Activated CD4-positive, alpha-beta T cell treated with anti-CD3 and anti-CD28 coated beads, Interleukin-2, amount 10 ng/mL, durations not matched to agents 7 days and 5 days (primary cell): ENCODE measurements at places on chromosomes 6 and 20.

DNA sequence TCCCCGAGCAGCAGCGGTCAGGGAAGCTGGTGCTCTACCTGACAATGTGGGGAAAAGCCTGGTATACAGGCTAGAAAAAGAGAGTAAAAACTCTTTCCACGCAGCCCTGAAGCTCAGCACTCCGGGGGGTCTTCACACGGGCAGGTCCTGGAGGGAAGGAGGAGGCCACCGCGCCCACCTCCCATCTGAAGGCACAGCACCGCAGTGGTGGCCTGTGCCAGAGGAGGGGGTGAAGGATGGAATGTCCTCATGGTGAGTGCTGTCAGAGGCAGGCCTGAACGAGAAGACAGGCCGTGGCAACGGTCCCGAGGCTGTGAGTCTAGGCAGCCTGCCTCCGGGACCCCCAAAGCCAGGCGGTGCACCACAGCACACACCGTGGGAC is 5.8 kb downstream of the SLC2A4RG start:
- no peak for DNase-seq

- no peak for DNase-seq
These were observed 28.4 kb upstream of the SIRPA start for GRCh38 chr20:1866834-1867233.

DNA sequence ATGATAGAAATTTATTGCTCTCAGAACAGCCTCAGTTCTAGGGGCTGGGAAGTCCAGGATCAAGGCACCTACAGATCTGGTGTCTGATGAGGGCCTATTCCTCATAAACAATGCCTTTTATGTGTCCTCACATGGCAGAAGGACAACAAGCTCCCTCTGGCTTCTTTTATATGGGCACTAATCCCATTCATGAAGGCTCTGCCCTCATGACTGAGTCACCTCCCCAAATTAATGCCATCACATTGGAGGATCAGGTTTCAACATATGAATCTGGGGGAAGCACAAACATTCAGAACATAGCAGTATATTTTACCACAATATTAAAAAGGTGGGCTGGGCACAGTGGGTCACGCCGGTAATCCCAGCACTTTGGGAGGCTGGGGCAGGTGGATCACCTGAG is 58.5 kb upstream of the CCN6 start:
- no peak for DNase-seq

DNA sequence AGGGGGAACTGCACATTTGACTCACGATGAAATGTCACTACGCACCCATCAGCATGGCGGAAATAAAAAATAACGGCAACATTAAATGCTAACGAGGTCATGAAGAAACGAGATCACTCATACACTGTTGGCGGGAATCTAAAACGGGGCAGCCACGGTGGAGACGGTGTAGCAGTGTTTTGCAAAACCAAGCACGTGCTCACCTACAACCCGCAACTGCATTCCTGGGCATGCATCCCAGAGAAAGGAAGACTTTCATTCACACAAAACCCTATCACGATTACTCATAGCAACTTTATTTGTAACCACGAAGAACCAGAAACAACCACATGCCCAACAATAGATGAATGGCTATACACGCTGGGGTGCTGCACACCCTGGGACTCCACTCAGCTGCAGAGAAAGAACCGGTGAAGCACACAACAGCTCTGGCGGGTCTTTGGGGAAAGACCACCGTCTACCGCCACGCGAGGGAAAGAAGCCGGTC is 77.0 kb downstream of the YTHDF1 start:
- DNase-seq = no peak

DNA sequence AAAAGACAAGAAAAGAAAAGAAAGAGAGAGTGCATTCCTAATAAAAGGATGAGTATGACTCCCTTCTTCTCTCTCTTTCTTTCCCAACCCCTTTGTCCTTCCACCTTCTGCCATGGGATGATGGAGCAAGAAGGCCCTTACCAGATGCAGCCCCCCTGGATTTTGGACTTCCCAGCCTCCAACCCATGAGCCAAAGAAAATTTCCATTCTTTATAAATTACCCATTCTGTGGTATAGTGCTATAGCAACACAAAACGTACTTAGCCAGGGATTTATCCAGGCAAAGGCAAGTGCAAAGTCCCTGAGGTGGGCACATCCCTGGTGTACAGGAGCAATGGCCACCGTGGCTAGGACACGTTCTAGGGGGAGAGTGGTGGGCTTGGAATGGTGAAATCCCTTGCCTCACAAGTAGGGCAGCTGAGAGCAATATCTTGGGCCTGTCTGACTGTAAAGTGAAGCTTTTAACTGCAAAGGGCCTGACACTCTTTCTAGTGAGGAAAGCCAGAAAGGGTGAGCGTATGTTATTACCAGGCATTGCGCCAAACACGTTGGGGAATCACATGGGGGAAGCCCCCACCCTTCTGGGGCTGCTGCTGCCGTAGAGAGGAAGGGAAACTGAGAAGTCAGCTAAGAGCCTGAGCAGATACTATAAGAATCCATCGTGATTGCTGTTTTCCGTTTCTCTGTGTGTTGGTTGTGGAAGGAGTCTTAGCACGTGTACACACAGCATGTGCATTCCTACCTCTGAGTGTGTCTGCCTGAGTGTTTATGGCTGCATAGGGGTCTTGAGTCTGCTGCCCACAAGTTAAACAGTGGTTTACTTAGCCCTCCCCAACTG is 50.7 kb upstream of the SIRPA start:
- DNase-seq = no peak

- no peak for DNase-seq
These were observed 991.8 kb upstream of the ADGRB3 start for GRCh38 chr6:67643281-67643680.

GRCh38 chr20:53829724-53830521 is 236.3 kb upstream of the ZNF217 start:
- DNase-seq = peak; percentile 26

DNA sequence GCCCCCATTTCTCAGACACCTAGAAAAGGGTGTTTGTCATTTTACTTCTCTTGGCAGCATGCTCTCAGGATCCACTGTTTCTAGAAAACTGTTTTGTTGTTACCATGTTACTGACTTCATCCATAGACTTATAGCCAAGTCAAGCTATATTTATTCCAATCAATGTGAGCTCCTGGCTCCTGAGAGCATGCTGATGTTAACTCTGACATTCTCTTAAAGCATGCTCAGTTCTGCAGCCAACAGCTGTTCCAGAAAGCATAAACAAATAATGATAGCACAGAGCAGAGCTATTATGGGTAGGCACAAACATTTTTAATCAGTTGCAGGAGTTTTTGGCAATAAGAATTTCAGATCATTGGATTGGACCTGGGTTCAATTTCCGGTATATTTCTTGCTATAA is 92.4 kb upstream of the CEP85L start:
- DNase-seq = no peak

DNA sequence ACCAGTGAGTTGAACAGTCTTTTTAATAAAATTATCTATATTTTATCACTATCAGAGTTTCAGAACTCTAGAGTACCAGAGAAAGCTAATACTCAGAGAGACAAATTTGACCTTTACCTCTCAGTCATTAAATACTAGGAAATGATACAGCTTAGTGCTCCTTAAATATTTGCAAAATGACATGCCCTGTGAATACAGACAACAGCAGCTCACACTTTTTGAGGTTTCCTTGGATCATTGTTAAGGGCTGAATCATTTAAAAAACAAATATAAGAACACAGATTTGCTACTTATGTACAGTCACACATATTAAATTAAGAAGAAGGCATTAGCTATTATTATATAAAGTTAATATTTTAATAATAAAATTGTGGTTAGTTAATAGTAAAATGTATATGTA is 1158.7 kb upstream of the EYS start:
- no peak for DNase-seq

DNA sequence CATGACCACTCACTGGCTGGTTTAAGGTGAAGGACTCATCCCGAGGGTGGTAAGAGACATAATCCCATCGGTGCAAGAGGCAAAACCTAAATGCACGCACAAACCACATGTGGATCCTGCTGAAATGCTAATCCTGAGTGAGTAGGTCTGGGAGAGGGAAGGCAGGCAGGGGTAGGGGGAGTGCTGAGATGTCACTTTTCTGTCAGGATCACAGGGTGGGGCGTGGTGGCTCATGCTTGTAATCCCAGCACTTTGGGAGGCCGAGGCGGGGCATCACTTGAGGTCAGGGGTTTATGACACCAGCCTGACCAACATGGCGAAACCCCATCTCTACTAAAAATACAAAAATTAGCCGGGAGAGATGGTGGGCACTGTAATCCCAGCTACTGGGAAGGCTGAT is 97.7 kb upstream of the SRSF6 start:
- DNase-seq = no peak

- no peak for DNase-seq
These were observed 7.1 kb downstream of the ALDH5A1 start for GRCh38 chr6:24501914-24502313.

DNA sequence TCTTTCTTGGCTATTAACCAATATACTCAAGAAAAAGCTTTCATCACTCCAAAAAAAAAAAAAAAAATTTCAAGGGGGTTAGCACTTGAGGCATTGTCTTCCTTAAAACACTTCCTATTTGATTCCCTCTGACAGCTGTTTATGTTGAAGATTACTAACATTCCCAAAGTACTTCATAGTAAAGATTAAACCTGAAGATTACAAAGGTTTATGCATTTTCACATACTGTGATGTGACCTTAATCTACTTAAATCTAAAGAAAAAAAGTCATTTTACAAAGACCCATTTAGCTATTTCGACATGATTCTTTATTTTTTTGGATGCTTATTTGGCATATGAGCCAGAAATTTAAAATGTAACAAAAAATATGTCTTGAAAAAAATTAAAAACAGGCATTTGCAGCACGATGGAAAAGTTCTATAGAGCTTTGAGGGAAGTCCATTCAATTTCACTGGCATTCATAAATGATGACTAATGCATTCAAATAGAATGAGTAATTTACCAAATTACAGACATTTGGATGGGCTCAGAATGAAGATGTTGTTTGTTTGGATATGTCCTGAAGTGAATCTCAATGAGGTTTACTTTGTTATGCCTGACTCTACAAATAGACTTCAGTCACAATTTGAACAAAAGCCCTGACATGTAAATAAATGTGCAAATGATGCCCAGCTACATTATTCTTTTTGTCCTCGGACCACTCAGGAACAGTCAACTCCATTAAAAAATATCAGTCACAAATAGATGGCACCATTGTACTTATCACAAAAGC is 674.6 kb upstream of the MARCKS start:
- DNase-seq = no peak

- DNase-seq = no peak
These were observed 372 bp downstream of the KIAA0408 start for GRCh38 chr6:127458817-127459216.

DNA sequence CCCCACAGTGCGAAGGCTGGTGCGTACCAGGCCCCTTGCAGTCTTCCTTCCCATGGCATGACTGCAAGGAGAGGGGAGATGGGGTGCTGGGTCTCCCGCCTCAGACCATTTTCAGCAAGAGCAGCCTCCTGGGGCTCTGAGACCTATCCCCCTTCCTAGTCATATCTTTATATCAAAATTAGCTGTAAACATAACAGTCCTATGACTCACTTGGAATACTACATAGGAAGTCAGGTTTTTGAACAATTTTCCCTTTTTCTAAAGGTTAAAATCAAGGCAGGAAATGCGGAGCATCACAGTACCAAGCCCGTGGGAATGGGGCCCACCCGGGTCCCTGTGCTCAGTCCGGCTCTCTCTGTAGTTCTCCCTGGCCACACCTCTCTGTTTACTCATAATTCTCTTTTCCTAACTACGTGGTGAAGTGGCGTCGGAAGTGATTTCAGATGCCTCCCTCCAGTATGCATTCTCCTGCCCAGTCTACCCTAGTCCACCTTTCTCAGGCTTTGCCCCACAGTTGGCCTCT is 109.8 kb upstream of the TMEM170B start:
- no peak for DNase-seq

- no peak for DNase-seq
These were observed 207.0 kb downstream of the CDC5L start for GRCh38 chr6:44594481-44594880.

DNA sequence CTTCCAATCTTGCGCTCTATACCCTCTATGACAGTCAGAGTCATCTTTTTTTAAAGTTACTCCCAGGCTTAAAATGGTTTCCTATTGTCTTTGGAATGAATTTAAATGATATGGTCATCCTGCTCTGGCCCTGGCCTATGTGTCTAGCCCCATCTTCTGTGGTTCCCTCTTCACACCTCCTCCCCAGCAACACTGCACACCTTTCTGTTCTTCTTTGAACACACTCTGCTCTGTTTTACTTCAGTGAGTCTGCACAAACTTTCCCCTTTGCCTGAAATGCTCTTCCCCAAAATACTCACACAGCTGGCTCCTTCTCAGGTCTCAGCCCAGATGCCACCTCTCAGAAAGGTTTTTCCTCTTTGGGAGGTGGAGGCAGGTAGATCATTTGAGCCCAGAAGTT is 132.7 kb downstream of the FYN start:
- DNase-seq = no peak
